Effector CD8-positive, alpha-beta T cell (primary cell): ENCODE measurements at places on chromosomes 4 and X.

GRCh38 chrX:27241981-27242380 lies 221.2 kb downstream of the PPP4R3C start:
- no peak for DNase-seq

DNA sequence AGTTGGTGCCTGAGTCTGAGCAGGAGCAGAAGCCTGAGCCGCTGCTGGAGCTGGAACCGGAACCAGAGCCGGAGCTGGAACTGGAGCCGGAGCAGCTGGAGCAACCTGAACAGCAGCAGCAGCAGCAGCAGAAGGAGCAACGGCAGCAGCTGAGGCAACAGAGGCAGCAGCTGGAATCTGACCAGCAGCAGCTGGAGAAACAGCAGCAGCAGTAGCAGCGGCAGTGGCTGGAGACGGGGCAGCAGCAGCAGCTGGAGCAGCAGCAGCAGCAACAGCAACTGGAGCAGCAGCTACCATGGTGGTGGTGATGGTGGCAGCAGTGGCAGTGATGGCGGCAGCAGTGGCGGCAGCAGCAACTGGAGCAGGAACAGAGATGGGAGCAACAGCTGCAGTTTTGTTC lies 61.5 kb downstream of the AMOT start:
- no peak for DNase-seq

GRCh38 chr4:19748519-19749479 lies 502.9 kb upstream of the SLIT2 start:
- DNase-seq: no peak

DNA sequence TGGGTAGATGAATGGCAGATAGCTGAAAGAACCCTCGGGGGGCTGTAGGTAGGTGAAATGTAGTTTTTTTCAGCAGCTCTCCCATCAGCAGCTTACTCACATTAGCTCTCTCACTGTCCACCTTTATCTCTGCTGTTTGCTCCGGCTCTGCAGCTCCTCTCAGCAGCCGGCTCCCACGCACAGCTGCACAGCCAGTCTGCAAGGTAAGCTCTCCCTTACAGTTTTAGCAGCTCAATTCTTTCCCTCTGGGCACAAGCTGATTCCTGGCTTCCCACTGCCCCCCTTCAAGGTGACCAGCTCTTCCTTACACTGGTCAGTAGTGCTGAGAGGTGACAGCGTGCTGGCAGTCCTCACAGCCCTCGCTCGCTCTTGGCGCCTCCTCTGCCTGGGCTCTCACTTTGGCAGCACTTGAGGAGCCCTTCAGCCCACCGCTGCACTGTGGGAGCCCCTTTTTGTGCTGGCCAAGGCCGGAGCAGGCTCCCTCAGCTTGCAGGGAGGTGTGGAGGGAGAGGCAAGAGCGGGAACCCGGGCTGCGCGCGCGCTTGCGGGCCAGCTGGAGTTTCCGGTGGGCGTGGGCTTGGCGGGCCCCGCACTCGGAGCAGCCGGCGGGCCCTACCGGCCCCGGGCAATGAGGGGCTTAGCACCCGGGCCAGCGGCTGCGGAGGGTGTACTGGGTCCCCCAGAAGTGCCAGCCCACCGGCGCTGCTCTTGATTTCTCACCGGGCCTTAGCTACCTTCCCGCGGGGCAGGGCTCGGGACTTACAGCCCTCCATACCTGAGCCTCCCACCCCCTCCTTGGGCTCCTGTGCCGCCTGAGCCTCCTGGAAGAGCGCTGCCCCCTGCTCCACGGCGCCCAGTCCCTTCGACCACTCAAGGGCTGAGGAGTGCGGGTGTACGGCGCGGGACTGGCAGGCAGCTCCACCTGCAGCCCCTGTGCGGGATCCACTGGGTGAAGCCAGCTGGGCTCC lies 393.6 kb downstream of the CENPC start:
- no peak for DNase-seq

- no peak for DNase-seq
These were observed 15.0 kb upstream of the STK32B start for GRCh38 chr4:5036239-5036638.

- DNase-seq: peak; percentile 30
These were observed 56.0 kb downstream of the TMEM131L start for GRCh38 chr4:153521999-153522801.

- no peak for DNase-seq
These were observed 131.3 kb upstream of the AP1S2 start for GRCh38 chrX:15985937-15986336.

DNA sequence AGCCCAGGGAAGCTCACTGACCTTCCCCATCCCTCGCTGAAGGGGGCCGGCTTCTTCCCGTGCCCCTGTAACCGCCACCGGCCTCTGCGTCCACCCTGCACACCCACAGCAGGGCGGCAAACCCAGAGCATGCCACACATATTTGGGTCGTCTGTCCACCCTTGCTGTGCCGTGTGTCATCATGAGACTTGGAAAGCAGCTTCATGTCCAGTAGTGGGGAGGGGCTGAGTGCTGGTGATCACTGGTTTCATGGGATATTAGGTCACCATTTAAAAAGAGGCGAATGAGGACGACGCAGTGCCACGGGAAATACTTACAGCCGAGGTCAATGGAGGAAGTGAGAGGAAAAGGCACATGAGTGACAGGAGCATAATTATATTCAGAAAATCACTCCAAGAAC lies 74.8 kb downstream of the HTRA3 start:
- DNase-seq: no peak

- DNase-seq: no peak
These were observed 104.4 kb downstream of the RTL5 start for GRCh38 chrX:72027024-72027913.

DNA sequence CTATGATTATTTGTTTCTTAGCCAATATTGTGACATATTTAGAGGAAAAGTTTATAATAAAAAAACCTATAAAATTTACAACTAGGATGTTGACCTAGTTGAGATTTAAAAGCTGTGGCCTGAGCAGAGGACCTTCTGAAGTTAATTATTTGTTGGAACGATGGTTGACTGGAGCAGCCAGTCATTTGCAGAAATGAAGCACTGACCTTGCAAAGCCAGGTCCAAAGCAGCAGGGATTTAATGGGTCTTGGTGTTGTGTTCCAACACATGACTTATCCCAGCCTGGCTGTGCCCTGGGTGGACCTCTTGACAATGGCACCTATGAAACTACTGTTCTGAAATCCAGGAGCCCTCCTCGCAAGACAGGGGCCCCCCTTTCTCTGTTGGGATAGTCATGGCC lies 235.2 kb downstream of the FRAS1 start:
- no peak for DNase-seq

GRCh38 chrX:15906041-15906943 lies 51.7 kb upstream of the AP1S2 start:
- DNase-seq: no peak

DNA sequence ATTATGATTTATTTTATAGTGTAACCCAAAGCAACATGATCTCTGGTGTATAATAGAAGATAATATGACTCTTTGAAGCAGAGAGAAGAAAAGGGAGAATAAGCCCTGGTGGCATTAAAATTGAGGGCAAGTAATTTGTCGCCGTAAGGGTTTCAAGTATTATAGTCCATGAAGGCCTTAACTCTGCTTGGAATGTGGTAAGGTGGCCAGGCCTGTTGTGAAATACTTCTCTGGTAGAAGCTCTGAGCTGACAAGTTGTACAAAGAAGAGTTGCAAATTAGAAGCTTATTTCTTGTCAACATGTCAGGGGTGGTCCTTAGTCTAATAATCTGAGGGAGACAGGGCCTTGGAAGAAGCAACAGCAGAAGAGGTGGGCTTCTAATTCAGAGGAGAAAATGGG lies 151.7 kb upstream of the HHIP start:
- DNase-seq: no peak
